ENCODE measurements at places on chromosomes 13 and 19.

DNA sequence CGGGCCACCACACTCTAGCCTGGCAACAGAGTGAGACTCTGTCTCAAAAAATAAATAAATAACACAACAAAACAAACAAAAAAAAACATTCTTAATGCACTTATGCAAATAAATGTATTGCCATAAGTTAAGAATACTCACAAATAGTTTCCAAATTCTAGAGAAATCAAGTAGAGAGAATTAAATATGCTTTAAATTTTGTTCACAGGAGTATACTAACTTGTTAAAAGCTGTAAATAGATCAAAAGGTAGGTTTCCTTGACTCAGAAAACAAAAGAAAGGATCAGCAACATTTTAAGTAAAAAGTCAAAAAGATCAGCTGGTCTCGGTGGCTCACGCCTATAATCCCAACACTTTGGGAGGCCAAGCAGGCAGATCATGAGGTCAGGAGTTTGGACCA, 50.5 kb upstream of the ZNF429 start:
- no peak for DNase-seq

- no peak for DNase-seq
Measured at GRCh38 chr19:48814895-48815294, 4.1 kb upstream of the BCAT2 start.

DNA sequence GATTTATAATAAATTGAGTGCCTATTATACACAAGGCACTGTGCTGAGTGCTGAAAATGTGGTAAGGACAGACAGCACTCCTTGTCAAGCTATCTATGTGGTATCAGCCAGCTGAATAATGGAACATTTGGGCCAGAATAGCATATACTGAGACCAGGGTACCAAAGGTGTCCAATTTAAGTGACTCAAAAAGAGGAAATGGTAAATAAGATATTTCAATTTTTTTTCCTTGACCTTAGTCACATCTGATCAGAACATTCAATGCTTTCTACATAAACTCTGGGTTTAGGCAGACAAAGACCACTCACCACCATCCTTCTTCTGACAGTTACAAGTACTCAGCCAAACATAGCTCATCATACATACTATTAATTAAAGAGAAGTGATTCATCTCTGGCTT, 43.2 kb downstream of the RCBTB2 start:
- no peak for DNase-seq

DNA sequence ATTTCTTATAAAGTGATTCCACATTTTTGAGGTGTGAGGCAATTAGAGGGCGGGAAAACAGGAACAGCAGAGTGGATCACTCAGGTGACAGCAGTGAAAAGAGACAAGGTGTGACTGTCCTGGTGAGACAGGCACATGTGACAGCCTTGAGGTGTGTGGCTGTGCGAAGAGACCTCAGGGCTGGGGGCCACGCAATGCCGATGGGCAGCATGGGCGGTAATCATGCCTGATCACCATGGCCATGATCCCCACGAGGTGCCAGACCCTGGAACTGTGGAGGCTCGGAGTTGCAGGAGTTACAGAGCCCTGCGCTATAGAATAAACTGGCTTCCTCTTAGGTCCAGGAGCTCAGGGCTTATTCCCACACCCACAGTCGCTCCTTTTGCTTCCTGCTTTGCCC, 2.0 kb downstream of the SPACA6 start:
- DNase-seq, result no peak

- no peak for DNase-seq
Measured at GRCh38 chr19:17718550-17718946, 732 bp upstream of the MAP1S start.

GRCh38 chr13:110108348-110109139, 198.4 kb downstream of the COL4A1 start:
- DNase-seq, result no peak

- DNase-seq, result no peak
Measured at GRCh38 chr19:38547421-38547820, 70.3 kb downstream of the MAP4K1 start.

- DNase-seq, result no peak
Measured at GRCh38 chr13:74774264-74774663, 640.1 kb upstream of the KLF12 start.

GRCh38 chr13:103002279-103002678, 63.9 kb downstream of the SLC10A2 start:
- DNase-seq, result no peak

GRCh38 chr13:47110833-47111240, 214.0 kb upstream of the HTR2A start:
- no peak for DNase-seq

DNA sequence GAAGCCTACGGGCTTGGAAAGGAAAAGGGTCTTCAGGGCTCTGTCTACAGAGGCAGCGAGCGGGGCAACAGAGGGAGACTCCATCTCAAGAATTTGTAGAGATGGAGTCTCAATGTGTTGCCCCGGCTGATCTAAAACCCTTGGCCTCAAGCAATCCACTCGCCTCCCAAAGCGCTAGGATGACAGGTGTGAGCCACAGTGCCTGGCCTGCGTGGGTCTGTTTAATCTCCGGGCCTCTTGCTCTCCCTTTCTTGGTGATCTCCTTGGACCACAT, 8.1 kb downstream of the RPS9 start:
- DNase-seq, result no peak

- no peak for DNase-seq
Measured at GRCh38 chr19:36819130-36819630, 19.0 kb downstream of the ZNF790 start.

- no peak for DNase-seq
Measured at GRCh38 chr13:100334214-100334613, 245.3 kb downstream of the PCCA start.

DNA sequence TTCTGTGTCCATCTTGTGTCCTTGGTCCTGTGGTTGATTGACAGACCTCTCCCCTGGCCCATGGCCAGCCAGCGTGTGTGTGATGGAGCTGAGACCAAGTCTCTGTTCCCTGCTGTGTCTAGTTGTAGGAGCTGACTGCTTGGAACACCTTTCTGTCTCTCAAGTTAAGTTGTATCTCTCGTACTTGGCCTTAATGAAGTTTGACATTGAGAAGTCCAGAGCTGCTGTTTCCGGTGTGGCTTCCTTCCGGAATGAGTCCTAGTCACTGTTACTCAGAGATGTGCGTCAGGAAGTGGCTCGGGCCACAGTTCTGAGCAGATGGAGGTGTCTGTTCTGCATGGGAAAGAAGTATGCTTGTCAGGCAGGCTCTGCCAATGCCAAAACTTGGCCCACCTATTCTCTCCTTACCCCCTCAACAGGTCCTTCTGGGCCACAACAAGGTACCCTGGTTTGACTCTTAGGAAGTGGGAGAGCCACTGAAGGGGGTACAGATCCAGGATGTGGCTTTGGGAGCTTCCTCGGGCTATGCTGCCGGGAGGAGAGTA, 54.3 kb downstream of the GATAD2A start:
- no peak for DNase-seq

DNA sequence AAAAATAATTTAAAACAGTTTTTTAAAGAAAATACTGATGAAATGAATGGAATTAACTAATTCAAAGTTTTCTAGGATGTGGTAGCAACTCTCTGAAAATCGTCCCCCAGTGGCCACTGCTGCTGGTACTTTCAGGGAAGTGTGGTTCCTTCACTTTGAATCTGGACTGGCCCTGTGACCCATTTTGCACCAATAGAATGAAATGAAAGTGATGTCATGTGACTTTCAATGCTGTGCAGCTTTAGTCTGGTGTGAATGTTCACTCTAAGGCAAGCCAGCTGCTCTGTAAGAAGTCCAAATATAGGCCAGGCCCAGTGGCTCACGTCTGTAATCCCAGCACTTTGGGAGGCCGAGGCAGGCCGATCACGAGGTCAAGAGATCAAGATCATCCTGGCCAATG, 26.4 kb upstream of the HNRNPA1L2 start:
- no peak for DNase-seq

DNA sequence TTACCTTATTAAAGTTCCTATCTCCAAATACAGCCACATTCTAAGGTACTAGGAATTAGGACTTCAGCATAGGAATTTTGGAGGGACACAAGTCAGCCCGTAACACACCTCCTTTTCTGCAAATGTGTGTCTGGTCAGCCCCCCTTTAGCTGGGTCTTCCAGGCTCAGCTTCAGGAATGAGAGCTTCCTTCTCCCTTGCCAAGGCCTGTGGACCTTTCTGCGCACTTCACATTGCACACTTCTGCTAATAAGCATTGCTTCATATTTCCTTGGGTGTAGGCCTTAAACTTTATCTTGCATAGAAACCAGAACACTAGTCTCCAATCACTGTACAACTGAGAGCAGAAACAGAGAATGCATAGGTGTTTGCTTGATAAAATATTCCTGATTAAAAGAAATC, 4.5 kb upstream of the STK24 start:
- DNase-seq, result no peak

- DNase-seq, result no peak
Measured at GRCh38 chr13:59562924-59563323, 600.8 kb downstream of the DIAPH3 start.

DNA sequence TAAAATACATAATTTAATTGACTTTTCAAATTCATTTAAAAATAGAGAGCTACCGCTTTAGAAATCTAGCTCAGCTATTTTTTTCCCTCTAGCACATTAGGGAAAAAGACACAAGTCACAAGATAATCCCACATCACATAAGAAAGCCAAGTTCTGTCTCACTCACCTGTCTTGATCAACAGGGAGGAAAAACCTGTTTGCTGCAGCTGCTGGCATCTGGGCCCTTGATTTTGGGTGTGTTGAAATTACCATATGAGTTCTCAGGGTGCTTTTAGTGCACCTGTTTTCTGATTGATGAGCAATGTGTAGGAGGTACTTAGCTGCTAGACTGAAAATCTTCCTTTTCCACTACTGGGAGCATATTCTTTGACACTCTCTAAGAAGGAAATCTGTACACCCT, 53.8 kb downstream of the ZDHHC20 start:
- DNase-seq, result no peak

DNA sequence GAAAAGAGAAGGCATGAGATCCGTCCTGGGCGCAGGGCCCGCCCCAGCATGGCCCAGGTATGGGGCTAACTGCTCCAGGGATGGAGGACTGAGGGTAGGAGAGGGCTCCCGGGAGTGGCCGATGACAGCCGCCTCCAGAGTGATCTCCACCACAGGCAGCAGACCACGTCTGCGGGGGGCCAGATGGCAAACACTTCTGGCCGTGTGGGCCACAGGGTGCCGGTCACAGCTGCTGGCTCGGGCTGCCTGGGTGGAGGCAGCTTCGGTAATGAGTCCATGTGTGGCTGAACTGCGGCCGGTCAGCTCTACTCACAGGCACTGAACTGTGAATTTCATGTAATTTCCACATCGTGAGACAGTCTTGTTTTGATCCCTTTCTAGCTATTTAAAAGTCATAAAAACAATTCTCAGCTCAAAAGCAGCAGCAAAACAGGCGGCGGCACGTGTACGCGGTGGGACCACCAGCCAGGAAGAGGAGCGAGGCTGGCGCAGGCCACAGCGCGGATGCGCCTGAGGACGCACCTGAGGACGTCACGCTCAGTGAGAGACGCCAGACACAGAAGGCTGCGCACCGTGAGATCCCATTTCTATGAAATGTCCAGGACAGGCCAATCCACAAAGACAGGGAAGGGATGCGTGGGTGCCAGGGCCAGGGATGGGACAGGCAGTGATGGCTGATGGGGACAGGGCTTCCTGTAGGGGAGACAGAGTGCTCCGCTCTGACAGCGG, 4.0 kb downstream of the LSM7 start:
- DNase-seq, result no peak

GRCh38 chr19:33685541-33685940, 63.8 kb downstream of the CHST8 start:
- DNase-seq, result no peak

DNA sequence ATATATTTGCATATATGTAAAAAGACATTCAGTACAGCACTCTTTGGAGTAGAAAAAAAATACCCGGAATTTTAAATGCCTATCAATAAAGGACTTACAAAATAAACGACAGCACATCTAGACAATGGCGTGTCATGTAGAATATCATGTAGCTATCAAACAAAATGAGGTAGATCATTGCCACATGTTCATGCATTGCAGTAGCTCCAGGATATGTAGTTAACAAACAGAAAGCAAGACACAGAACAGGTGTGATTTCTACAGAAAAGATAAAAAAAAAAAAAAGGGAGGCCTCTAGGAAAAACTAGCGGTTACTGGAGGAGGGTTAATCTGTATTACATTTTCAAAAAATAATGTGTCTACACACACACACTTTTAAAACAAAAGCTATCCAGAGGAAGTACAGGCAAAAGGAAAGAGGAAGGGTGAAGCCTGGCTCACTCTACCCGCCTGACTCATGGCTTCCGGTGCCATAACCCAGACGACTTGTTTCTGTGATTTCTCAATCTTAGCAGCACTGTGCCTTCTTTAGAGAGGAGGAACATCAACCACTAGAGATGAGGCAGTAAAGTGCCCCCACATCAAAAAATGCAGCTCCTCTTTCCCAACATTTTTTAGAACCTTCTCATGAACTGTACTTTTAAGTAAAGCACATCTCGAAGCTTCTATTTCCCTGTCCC, 6.9 kb downstream of the KCTD12 start:
- no peak for DNase-seq

DNA sequence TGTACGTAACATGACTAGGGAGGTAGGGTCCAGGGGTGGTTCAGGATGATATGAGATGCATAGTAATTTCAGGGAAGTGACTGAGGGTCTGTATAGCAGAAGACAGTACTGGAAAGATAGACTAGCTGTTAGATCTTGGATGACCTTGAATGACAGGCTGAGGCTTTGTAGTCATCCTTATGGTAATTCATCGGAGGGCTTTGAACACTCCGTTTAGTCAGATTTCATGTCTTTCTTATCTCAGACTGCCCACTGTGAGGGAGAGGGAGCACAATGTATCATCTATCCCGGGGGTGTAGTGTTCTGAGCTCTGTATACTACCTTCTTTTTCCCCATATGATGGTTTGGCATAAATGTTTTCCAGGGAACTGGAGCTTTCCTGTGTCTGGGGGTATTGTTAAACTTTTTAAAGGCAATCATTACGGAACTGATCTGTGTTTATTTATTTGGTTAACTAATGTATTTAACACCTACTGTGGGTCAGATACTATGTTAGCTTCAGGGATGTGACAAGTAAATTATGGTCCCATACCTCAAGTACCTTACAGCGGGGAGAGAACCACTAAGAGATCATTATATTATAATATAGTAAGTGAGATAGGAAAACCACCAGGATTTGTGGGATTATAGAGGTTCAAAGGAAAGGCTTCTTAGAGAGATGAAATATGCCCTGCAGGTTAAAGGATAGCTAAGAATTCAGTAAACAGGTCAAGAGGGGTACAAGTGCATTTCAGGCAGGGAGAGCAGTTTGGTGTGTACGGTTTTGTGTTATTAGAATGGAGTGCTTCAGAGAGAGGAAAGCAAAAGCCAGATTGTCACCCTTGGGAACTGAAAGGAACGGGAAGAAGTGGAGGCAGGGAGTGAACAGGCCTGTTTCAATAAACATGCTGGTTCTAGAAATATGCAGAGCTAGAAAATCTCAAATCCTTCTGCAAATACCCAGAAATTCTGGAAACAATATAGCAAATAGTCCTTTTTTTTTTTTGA, 164.8 kb upstream of the KL start:
- DNase-seq, result no peak

- no peak for DNase-seq
Measured at GRCh38 chr19:57075801-57076492, 43.8 kb upstream of the USP29 start.
